Type B pancreatic cell (in vitro differentiated cells): ENCODE measurements at places on chromosomes 13 and 19. TPM values are rescaled to one million over a fixed set of nuclear protein-coding genes. Genes with fewer than 3 reads are reported as not detected.

The RYR1 gene
- 3.3 and 9.3 TPM in 2 replicates for total RNA-seq

The ZNF223 gene
- total RNA-seq: 8.4 and 10.0 TPM in 2 replicates

- no peak for DNase-seq
Measured at GRCh38 chr19:30692879-30693503, 320.8 kb downstream of the ZNF536 start.

- no peak for DNase-seq
Measured at GRCh38 chr13:22447132-22447886, 733.5 kb upstream of the SGCG start.

- no peak for DNase-seq
Measured at GRCh38 chr19:55118401-55118991, 1.1 kb upstream of the PPP1R12C start.

GRCh38 chr19:4691373-4691772 lies 21.2 kb upstream of the MYDGF start:
- DNase-seq: no peak

DNA sequence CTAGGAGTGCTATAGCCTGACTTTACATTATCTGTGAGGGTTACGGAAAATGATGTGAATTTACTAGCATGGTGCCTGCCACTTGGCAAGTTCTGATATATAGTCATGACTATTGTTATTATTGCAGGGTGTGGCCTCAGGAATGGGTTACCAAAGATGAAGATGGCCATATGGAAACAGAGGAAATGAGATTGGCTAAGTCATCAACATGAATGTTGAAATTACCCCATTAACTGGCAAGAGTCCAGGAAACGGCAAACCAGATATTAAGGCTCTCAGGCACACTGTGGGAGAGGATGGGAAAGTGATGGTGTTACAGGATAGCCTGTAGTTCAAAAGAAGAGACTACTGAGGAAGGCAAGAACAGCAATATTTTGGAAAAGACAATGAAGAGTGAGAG lies 183.3 kb downstream of the KCNRG start:
- DNase-seq: no peak
